ENCODE measurements at places on chromosomes 4 and X.

- peak overlapping the region; percentile 38 for H3K4me3 ChIP-seq
- H3K27ac ChIP-seq: peak overlapping the region; percentile 84
- no peaks in the 10 kb centered on the region for H3K27me3 ChIP-seq
- peaks cover 19% of the 10 kb centered on the region for H3K36me3 ChIP-seq
Measured at GRCh38 chr4:184762100-184762499, 28.2 kb upstream of the CENPU start.

- peaks cover 30% of the 10 kb centered on the region for H3K36me3 ChIP-seq
- peak; percentile 45 for DNase-seq
- no peaks in the 10 kb centered on the region for H3K27me3 ChIP-seq
- peak overlapping the region; percentile 95 for H3K27ac ChIP-seq
Measured at GRCh38 chrX:41085512-41085877, 250 bp downstream of the USP9X start.

DNA sequence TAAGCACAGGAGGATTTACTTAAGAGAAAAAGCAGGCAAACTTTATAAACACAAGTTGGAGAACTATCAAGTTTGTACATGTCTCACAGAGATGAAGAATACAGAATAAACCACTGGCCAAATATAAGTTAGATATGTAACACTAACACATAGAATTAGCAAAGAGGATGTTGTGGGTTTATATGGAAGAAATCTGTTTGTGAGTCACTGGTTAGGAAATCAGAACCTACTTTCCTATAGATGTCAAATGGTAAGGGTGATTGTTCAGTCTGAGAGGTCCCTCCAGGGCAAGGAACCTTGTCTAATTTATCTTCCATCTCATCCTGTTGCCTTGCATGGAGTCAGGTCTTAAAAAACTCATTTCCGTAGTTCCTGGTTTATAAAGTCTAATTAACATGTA, 14.8 kb upstream of the ART3 start:
- no peaks in the 10 kb centered on the region for H3K4me1 ChIP-seq
- no peaks in the 10 kb centered on the region for H3K27me3 ChIP-seq
- H3K4me3 ChIP-seq: no peak overlapping the region
- no peaks in the 10 kb centered on the region for H3K36me3 ChIP-seq
- no peak overlapping the region for H3K27ac ChIP-seq

- H3K4me3 ChIP-seq: no peak overlapping the region
- H3K36me3 ChIP-seq: no peaks in the 10 kb centered on the region
- DNase-seq: no peak
Measured at GRCh38 chr4:123562994-123563750, 166.6 kb downstream of the SPRY1 start.

- no peak overlapping the region for H3K4me3 ChIP-seq
- H3K4me1 ChIP-seq: no peaks in the 10 kb centered on the region
- H3K27ac ChIP-seq: no peak overlapping the region
Measured at GRCh38 chr4:187236209-187236890, 512.7 kb upstream of the FAT1 start.

- peaks cover 16% of the 10 kb centered on the region for H3K27me3 ChIP-seq
- no peak overlapping the region for H3K27ac ChIP-seq
- no peak overlapping the region for H3K4me3 ChIP-seq
- no peaks in the 10 kb centered on the region for H3K4me1 ChIP-seq
Measured at GRCh38 chrX:106894392-106894909, 8.7 kb downstream of the RIPPLY1 start.

- no peak for DNase-seq
- no peak overlapping the region for H3K4me3 ChIP-seq
- peaks cover 4% of the 10 kb centered on the region for H3K36me3 ChIP-seq
- H3K4me1 ChIP-seq: peaks cover 41% of the 10 kb centered on the region
Measured at GRCh38 chr4:71110499-71110898, 117.0 kb downstream of the DCK start.

GRCh38 chrX:126165721-126166461, at the start of gene DCAF12L2:
Gene DCAF12L2 (minus strand): TSS chrX:126166289. CDS start chrX:126165924, 365 bp downstream.
- no peak for DNase-seq
- H3K27me3 ChIP-seq: no peaks in the 10 kb centered on the region
- H3K36me3 ChIP-seq: no peaks in the 10 kb centered on the region
- H3K4me1 ChIP-seq: no peaks in the 10 kb centered on the region
- no peak within 1 kb of the TSS for H3K27ac ChIP-seq
- H3K4me3 ChIP-seq: no peak within 1 kb of the TSS

DNA sequence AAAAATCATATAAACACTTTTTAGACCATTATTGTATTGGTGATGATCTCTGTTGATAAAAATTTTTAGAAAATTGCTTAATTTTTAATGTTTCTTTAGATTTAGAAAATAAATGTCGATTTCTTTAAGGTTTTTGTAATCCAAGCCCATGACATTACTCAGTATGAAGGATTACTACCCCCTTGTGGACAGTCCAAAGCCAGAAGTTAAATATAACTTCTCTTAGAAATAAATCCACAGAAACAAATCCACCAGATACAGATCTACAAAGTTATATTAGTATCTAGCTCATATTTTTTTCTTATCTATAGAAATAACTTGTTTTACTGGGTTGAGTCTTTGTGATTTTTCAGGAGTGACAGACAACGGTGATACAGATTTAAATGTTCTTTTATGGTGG, 18.9 kb downstream of the TIFA start:
- no peaks in the 10 kb centered on the region for H3K27me3 ChIP-seq
- no peak for DNase-seq
- peaks cover 4% of the 10 kb centered on the region for H3K36me3 ChIP-seq
- no peak overlapping the region for H3K4me3 ChIP-seq
- H3K27ac ChIP-seq: no peak overlapping the region
- peaks cover 14% of the 10 kb centered on the region for H3K4me1 ChIP-seq

DNA sequence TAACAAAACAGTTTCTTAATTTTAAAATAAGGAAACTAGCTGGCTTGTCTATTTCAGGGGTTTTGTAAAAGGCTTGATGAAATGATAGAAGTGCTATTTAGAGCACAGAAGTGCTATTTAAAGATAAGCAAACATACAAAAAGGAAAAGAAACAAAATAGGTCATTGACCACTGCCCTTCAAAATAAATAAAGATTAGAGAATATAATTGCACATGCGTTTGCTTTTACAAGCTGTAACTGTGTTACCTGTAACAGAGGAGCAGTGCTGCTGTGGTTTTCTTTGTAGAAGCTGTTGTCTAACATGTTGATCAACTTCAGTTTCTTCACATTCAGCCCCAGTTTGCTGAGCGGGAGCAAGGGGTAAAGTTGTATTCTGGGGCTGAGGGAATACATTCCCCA, 63.5 kb downstream of the WNK3 start:
- H3K36me3 ChIP-seq: peaks cover 2% of the 10 kb centered on the region
- no peaks in the 10 kb centered on the region for H3K4me1 ChIP-seq
- H3K4me3 ChIP-seq: no peak overlapping the region
- H3K27me3 ChIP-seq: no peaks in the 10 kb centered on the region

DNA sequence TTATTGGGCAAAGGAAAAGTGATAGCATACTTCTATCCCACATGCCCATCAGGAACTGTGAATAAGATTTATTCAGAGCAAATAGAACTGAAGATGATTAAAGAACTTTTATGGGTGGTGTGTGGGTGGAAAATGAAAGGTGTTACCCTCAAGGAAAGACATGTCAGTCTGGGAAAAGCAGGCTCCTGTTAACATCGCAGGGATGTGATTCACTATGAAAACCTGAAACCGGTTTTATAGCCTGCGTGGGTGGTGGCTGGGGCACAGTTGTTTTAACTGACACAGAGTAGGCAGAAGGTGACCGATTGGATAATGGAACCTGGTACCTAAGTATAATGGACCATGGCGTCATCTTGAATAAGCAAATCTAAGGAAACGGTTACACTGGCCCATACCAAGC, 61.3 kb upstream of the CASK start:
- H3K4me1 ChIP-seq: no peaks in the 10 kb centered on the region
- no peaks in the 10 kb centered on the region for H3K27me3 ChIP-seq
- H3K27ac ChIP-seq: no peak overlapping the region

- H3K36me3 ChIP-seq: peaks cover 12% of the 10 kb centered on the region
- no peaks in the 10 kb centered on the region for H3K4me1 ChIP-seq
- no peaks in the 10 kb centered on the region for H3K27me3 ChIP-seq
- no peak overlapping the region for H3K27ac ChIP-seq
- no peak overlapping the region for H3K4me3 ChIP-seq
Measured at GRCh38 chrX:136028383-136028984, 43.2 kb downstream of the SLC9A6 start.

DNA sequence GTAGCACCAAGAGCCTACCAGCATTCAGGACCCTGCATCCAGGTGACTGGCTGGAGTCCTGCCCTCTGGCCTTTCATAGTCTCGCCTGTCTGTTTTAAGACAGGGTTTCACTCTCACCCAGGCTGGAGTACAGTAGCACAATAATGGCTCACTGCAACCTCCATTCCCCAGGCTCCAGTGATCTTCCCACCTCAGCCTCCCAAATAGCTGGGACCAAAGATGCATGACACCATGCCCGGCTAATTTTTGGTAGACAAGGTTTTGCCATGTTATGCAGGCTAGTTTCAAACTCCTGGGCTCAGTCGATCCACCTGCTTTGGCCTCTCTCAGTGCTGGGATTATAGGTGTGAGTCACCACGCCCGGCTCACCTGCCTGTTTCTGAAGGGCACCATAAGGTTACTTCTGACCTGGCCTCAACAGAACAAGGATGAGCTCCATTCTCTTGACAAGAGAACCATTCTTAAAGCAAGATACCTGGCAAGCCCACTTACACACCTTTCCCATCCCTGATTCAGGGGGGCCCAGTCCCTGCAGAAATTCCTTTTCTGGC, 6.7 kb downstream of the RPS4X start:
- no peak overlapping the region for H3K4me3 ChIP-seq
- H3K27ac ChIP-seq: no peak overlapping the region
- peaks cover 51% of the 10 kb centered on the region for H3K36me3 ChIP-seq

DNA sequence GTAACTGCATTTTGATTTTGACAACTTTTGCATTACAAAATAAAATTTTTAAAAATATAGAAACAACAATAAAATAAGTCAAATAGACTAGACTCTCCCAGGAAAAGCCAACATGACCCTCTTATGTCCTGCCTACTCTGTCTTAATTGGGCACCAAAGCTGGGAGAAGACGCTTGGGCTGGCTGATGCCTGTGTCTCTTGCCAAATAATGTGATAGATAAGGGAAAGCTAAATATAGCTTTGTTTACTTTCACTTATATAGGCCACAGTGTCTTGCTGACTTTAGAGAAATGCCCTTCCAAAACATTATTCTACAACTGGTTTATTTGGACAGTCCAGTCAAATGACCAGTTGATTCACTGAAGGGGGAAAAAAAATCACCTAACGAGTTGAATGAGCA, 54.2 kb downstream of the FMR1NB start:
- no peaks in the 10 kb centered on the region for H3K4me1 ChIP-seq
- no peaks in the 10 kb centered on the region for H3K36me3 ChIP-seq
- no peak overlapping the region for H3K27ac ChIP-seq
- no peaks in the 10 kb centered on the region for H3K27me3 ChIP-seq
- H3K4me3 ChIP-seq: no peak overlapping the region

DNA sequence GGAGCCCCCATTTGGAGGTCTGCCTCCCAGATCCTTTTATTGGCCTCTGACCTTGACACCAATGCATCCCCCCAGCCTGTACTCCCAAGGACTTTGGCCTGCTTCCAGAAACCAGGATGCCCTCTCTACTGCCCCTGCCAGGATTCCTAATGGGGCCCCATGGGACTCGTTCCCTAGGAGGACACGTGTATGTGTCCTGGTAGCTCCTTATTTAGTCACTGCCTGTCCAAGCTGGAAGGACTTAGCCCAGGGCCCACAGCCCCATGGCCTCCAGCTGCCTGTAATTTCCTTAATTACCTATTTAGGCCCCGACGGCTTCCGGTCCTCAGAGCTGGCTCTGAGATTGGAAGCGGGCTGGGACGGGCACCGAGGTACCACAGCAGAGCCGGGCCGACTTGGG, 9.4 kb downstream of the ATP2B3 start:
- no peak overlapping the region for H3K4me3 ChIP-seq
- H3K27ac ChIP-seq: no peak overlapping the region
- H3K27me3 ChIP-seq: peaks cover 13% of the 10 kb centered on the region
- H3K4me1 ChIP-seq: no peaks in the 10 kb centered on the region

GRCh38 chr4:179894066-179894778, 2349.0 kb upstream of the TENM3 start:
- H3K27me3 ChIP-seq: no peaks in the 10 kb centered on the region
- DNase-seq: no peak
- H3K4me1 ChIP-seq: no peaks in the 10 kb centered on the region
- H3K27ac ChIP-seq: no peak overlapping the region
- peaks cover 2% of the 10 kb centered on the region for H3K36me3 ChIP-seq
- no peak overlapping the region for H3K4me3 ChIP-seq

DNA sequence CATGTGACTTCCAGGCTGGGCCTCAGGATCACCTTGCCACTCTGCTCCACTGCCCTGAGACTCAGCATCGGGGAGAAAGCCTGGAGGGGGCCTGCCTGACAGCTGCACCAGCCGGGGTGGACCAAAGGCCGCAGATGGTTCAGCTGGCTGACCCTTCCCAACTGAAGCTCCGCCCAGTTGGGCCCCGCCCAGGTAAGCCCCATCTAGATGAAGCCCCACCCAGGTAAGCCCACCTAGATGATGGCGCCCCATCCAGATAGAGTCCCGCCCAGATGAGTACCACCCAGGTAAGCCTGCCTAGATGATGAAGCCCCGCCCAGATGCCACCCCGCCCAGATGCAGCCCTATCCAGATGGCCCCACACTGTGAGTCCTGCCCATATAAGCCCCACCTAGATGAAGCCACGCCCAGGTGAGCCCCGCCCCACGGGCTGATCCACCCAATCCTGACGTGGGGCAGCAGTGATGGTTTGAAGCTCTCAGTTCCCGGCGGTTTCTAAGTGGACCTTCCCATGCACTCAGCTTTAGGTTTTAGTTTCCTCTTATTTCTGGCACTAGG, 10.0 kb downstream of the ZFYVE28 start:
- H3K4me3 ChIP-seq: no peak overlapping the region
- no peak for DNase-seq
- H3K36me3 ChIP-seq: peaks cover 30% of the 10 kb centered on the region
- H3K4me1 ChIP-seq: peaks cover 52% of the 10 kb centered on the region
- no peaks in the 10 kb centered on the region for H3K27me3 ChIP-seq
- peak overlapping the region; percentile 48 for H3K27ac ChIP-seq

DNA sequence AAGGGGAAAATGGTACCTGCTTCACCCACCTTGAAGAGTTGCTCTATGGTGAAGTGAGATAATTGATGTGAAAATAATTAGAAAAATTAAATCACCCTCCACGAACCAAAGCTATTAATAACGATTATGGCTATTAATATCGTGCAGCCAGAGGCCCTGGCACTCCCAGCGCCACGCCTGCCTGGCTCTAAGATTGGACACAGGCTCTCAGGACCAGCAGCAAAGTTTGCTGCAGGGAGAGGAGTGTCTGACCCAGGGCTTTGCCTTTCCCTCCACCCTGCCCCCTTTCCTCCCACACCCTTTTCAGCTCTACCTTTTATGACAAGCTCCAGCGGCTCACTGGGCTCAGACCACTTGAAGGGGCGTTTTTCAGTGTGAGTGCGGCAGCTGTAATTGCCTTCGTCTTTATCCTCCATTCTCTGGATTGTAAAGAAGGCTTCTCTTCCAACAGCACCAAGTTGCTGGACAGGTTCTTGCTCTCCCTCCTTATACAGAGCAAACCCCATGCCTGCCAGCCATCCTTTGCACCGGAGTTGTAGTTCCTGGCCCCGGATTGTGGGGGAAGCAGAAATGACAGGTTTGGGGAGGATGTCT, 11.5 kb downstream of the IGSF1 start:
- no peak overlapping the region for H3K27ac ChIP-seq
- no peaks in the 10 kb centered on the region for H3K4me1 ChIP-seq
- DNase-seq: no peak
- no peaks in the 10 kb centered on the region for H3K27me3 ChIP-seq

GRCh38 chr4:139419388-139419914, 34.5 kb upstream of the RAB33B start:
- H3K4me3 ChIP-seq: no peak overlapping the region
- no peaks in the 10 kb centered on the region for H3K4me1 ChIP-seq
- H3K27me3 ChIP-seq: no peaks in the 10 kb centered on the region
- H3K36me3 ChIP-seq: peaks cover 3% of the 10 kb centered on the region
- H3K27ac ChIP-seq: no peak overlapping the region
